ENCODE measurements at places on chromosomes 6 and 20.
A peak's percentile ranks its signal among the peaks of the same experiment; 100 is the strongest.

GRCh38 chr6:131789219-131789618 lies 18.6 kb upstream of the ENPP1 start:
- no peak for DNase-seq

- DNase-seq = no peak
Observed at GRCh38 chr6:54716877-54717276, 129.7 kb upstream of the FAM83B start.

DNA sequence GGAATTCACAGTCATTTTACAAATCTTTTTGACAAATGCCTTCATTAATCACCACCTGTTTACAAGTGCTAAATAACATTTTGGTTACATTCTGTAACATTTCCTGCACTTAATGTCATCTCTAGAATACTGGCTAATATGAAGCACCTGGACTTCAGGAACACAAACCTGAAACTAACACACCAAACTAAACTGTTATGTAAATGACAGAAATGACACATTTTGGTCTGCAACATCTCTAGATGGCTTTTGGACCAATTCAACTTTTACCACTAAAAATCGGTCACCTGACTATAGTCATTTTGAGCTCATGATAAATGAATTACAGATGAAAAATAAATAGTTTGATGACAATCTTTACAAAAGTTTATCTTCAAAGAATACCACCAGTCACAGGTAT lies 80.6 kb downstream of the ATG5 start:
- DNase-seq = no peak

DNA sequence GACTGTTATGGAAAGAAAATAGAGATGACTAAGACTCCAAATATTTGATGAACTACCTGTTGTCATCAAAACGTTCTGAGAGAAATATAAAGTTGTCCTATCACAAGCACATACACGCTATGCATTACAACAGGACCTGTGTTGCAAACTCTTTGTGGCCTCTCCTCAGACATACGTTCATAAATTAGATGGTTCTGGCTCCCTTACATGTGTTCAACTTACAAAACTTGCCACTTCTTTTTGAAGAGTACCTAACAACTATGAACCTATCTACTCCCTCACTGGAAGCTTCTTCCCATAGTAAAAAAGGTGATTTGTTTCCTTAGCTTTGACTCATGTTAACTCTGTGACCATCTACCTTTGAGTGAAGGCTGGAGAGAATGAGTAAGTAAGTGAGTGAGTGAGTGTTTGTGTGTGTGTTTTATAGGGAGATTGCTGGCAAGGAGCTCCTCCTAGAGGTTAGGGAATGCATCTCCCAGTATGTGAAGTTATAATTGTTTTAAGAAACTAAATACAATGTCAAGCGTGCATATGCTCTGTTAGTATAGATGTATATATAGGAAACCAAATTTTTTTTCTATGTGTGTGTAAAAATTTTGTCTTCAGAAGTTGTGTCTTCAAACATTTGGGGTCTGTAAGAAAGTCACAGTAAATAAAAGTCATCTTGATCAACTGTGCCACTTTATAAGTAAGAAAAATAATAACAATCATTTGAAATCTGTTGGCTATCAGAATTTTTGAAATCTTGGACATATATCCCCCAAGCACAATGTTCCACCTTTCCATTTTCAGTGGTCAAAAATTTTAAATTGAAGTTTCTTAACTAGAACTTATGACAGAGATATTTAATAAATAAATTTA lies 1211.1 kb upstream of the GJE1 start:
- no peak for DNase-seq

- DNase-seq = no peak
Observed at GRCh38 chr6:107532706-107533105, 42.8 kb downstream of the SOBP start.

DNA sequence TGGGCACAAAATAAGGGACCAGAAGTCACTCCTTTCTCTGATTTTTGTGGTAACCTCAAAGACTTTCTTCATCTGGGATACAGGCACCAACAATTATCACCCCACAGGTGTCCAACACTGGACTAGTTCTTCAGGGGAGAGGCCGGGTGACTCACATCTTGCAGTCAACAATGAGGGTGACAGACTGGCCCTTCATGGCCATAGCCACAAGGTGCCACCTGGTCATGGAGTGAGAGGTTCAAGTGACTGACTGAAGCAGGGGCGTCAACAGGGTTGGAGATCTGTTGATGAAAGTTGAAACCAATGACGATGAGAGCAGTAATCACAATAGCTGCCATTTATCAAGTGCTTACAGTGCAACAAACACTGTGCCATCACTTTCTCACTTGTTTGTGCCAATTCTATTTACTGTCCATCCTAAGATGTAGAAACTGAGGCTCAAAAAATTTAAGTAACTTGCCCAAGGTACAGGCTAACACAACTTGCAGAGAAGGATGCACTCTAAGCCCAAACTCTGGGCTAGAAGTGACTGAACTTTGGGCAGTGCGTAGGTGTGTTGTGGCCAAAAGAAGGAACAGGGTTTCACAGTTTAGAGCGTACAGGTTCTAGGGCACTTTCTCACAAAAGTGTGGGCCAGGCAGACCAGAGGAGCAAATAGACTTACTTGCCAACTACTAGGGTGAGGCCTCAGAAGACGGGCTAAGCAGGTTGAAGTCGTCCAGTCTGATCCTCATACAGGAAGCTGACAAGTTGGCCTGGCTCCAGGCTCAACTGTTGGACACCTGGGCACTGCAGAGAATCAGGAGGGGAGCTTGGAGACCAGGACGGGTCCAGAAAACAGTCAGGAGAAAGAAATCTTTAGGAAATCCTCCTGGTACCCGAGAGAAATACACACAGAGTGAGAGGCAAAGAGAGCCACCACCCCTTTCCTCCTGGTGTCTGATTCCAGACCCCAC lies 30.4 kb downstream of the HLA-DPB1 start:
- DNase-seq = no peak

DNA sequence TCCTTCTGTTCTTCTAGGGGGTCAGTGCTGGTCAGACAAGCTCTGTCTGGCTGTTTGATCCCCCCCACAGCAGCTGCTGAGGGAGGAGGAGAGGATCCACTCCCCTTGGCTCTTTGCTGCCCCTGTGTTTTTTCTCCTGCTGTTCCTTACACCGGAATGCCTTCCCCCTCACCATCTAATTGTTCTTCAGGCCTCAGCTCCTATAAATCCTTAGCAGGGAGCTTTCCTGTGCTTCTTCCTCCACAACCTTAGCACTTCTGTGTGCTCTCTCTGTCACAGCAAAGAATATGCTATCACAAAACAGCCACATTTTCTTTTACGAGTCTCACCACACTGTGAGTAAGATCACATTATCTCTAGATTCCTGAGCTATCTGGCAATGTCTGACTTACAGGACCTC lies 196.6 kb downstream of the OTOR start:
- DNase-seq = no peak

DNA sequence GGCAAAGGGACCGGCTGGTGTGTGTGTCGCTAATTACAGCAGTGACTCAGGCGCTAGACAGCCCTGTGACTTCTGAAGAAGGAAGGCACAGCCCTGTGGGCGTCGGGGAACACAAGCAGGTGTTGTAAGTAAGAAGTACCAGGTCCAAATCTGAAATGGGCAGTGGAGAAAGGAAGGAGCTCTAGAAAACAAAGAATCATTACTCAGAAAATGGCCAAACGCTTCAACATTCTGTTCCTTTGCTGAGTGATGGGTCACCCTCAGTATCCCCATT lies 106.8 kb downstream of the PXDC1 start:
- no peak for DNase-seq

DNA sequence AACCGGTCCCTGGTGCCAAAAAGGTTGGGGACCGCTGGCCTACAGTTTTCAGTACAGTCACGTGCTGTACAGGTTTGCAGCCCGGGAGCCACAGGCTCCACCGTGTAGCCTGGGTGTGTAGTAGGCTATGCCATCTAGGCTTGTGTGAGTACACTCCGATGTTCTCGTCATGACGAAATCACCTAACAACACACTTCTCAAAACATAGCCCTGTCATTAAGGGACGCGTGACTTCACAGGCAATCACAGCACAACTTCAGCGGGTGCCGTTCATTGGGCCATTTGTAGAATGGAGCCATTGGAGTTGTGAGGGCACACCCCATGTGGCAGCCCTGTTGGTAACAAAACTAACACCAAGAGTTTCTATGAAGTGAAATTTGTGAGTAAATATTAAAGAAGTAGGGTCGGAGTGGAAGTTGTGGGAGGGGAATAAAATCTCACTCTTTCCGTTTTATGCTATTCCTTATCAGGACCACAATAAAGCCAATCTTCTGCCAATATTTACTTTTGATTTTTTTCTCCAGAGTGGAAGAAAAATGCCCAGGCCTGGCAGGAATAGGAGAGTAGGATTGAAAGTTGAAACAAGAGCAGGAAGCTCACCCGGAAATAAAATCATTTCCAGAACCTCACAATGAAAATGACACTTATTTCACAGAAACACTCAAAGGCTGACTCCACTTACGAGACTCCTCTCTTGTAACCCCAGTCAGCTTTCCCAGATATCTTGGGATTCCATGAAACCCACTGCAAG lies 63.7 kb upstream of the PTPN1 start:
- DNase-seq = no peak

GRCh38 chr6:157811476-157812173 lies 11.4 kb upstream of the SNX9 start:
- DNase-seq = no peak

GRCh38 chr20:64119681-64120341 lies 12.4 kb upstream of the NPBWR2 start:
- no peak for DNase-seq

DNA sequence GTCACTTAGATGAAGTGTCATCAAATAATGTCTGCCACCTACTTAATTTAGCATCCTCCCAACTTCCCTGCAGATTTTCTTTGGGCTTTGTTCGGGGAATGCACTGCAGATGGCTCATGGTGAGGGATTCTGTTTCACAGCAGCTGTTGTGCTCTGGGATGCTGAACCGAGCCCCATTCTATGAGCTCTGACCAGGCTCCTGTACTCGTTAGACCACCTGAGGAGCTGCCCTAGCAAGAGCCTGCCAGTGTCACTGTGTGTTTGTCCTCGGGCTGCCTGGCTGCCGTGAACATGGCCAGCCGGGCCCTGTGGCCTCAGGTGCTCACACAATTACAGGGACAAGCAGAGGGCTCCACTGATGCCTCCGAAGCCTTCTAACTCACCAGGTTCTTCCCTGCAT lies 238.8 kb upstream of the ECI2 start:
- DNase-seq = peak; percentile 28

DNA sequence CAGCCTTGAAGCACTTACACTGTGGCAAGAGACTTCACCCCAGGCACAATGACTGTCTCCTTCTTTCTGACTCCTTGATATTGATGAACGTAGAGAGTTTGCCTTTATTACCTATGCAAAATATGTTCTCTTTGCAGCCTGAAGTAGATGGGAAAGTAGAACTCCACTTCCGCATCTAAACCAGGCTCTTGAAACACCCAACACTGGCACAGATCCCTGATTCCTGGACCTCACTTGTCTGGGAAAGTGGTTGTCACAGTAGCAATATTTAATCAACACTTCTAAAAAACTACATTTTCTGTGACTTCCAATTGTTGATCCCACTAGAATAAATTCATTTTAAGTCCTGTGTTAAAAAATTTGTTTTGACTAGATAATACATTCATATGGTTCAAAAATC lies 143.1 kb downstream of the CDK19 start:
- DNase-seq = no peak

DNA sequence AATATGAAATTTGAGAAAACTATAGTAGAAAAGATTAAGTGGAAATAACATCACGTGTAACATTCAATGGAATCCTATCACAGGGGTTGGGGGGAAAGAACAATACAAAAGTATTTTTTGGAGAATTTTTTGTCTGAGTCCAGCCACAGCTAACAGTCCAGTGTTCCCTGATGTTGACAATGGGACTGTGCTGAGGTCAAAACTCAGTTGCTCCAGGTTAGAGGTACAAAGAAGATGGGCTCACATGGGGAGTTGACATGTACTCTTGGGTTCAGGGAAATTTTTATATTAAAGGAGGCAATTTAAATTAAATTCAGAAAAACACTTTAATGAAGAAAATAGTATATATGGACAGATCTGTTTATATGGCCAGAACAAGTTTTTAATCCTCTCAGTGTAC lies 995 bp downstream of the MYCT1 start:
- no peak for DNase-seq

GRCh38 chr6:10746915-10747250 lies 722 bp upstream of the TMEM14B start:
- no peak for DNase-seq

- DNase-seq = no peak
Observed at GRCh38 chr6:11093376-11093625, 333 bp upstream of the SMIM13 start.

DNA sequence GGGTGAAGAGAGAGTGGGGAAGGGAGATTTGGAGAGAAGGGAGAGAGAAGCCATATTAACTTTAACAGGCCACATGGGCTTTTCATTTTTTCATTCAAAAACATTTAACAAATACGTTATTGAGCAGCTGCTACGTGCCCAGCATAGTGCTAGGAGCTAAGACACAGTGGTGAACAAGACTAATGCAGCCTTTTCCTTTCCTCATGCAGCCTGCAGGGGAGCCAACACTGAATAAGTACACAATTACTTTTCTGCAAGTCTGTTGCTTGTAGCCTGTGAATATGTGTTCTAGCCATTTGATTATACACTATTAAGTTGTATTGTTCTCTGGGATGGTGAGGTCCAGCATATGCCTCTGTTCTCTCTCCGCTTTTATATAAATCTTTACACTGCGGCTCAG lies 1.9 kb upstream of the BLOC1S5 start:
- DNase-seq = no peak

DNA sequence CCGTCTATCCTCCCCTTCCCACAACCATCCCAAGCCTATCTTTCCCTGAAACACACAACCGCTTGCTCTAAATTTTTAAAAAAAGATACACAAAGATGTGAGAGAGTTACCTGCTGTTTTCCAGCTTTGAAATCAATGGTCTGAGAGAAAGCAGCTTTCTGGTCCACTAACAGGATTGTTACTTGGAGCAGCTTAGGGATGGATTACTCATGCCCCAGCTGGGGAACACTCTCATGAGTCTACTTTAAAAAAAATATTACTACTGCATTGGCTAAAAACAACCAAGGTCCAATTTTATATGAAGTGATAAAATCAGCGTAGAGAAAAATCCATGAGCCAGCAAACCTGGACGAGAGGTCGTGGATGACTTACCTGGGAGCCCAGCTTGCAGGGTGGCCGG lies 29.6 kb upstream of the FOXC1 start:
- no peak for DNase-seq

Measured in SJSA1 (cell line).